Eye (tissue), 1 donor: ENCODE measurements at places on chromosomes 11 and 22.

DNA sequence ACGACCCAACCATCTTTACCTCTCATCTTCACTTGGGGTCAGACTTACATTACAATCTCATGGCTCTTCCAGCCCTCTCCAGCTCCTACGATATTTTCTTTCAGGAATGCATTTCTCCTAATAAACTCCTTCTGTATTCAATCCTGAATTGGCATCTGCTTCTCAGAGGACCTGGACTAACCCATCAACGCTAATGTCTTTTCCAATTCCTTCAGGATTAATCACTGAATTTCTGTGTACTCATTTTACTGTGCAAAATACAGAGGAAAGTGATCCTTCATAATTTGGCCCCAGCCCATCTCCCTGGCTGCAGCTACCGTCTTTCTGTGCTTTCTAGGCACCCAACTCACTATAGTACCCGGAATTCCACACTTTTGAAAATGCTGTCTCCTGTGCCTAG, 239.2 kb downstream of the METTL15 start:
- DNase-seq: no peak

DNA sequence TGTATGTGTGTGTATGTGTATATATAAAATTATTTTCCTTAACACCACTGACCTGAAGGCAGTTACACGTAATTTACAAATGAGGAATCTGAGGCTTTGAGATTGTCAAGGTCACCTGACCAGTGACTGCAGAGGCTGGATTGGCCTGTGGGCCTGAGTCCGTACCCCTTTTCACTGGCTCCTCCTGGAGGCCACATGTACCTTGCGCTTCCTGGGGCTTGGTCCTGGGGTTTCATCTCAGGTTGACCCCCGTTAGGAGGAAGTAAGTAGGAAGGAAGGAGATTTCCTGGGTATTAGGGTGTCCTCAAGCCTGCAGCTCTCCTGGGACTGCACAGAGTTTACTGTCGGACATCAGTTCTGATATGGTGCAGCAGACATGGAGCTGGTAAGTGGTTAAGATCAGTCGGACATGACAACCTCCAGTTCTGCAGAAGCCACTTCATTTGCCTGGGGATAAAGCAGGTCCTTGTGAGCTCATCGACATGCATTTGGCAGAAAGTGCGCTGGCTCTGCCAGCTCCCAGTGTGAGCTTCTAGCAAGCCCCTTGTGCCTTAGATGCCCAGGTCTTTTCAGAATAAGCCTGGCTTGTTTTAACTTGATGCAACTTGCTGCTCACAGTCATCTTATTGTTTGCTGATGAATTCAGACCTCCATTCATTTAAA, 36.6 kb downstream of the ST3GAL4 start:
- DNase-seq: no peak

GRCh38 chr22:40203572-40203971, 25.8 kb downstream of the TNRC6B start:
- no peak for DNase-seq

DNA sequence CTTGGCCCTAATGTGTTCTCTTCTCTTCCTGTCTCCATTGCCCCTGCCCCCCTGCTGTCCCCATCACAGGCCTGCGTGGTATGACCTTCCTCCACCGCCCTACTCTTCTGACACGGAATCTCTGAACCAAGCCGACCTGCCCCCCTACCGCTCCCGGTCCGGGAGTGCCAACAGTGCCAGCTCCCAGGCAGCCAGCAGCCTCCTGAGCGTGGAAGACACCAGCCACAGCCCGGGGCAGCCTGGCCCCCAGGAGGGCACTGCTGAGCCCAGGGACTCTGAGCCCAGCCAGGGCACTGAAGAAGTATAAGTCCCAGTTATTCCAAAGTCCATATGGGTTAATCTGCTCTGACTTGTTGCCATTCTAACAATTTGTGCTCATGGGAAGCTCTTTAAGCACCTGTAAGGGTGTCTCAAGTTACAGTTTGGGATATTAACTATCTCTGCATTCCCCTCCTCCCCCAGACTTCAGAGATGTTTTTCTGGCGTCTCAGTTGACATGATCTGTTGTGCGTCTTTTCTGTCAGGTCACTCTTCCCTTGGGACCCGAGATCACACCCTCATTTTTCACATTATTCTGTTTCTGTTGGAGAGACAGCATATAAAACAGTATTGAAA, 60.0 kb downstream of the COMMD9 start:
- no peak for DNase-seq

DNA sequence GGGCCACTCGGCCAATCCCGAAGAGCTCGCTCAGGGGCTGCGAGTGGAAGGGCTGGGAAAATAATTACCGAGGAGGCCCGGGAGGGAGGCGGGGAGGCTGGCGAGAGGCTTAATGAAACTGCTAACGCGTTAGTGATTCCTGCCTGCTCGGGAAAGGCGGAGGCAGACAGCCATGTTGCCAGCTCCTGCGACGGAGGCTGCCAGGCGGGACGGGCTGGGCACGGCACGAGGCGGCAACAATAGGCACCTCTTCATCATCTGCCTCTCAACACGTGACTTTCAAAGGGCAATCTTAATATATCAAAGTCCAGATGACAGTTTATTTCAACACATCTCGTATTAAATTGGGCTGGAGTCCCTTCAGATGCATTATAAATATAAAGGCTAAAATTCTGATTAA, 68.0 kb upstream of the TCF20 start:
- DNase-seq: no peak

DNA sequence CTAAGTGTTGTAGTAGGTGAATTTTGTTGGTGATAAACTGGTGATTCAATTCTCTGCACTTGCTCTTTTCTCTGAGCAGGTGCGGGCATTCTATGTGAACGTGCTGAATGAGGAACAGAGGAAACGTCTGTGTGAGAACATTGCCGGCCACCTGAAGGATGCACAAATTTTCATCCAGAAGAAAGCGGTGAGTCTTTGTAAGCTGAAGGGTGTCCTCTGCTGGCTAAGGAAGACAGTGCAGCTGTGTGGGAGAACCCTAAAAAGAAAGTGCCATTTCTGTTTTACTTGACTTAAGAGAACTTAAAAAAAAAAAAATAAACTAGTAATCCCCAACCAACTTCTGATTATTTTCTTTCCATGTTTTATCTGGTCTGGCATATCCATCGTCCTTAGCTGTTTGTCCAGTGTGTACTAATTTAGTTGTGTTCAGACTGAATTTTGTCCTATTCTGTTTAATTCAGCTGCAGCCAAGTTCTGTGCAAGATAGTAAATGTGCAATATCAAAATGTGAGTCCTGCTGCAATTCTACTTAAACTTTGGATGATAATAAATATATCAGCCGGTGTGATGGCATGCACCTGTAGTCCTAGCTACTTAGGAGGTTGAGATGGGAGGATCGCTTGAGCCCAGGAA, 29.6 kb downstream of the CAT start:
- DNase-seq: no peak

DNA sequence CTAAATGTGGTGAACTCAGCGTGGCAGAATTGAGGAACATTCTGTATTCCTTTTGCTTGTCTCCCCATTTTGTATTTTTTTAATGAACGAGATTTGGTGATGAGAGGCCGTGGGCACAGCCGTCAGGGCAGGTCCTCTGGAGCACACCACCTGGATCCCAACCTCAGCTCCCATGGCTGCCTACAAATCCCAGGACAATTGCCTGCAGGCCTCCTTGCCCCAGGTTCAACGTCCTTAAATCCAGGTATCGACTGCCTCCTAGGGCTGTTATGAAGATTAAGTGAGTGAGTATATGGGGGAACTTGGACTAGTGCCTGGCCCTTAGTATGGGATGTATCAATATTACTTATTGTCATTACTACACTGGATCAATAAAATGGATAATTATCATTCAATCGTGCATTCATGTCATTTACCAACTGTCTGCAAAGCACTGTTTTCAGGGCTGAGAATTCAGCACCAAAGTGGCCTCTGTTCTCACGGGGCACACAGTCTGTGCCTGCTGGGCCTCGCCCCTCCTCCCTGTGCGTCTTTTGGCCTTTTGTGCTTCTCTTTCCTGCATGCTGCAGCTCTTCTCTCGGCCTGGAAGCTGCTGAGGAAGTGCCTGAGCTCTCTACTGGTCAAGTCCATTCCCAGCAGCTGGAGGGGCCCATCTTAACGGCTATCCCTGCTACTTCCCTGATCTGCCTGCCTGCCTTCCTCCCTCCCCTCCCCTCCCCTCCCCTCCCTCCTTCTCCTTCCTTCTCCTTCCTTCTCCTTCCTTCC, 1343.7 kb downstream of the BRD1 start:
- no peak for DNase-seq

- no peak for DNase-seq
Measured at GRCh38 chr11:68927280-68928135, 23.8 kb downstream of the IGHMBP2 start.

GRCh38 chr22:29320546-29320945, 5.0 kb upstream of the RASL10A start:
- no peak for DNase-seq

DNA sequence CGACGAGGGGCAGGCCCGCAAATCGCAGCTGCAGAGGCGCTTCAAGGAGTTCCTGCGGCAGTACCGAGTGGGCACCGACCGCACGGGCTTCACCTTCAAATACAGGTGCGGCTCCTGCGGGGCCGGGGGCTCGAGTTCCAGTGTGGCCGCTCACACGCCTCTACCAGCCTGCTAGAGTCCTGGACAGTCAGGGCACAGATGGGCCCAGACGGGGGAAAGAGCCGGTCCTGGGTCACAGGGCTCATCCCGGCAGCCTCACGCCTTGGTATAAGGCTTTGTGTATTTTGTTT, 506 bp downstream of the MCM5 start:
- DNase-seq: no peak

DNA sequence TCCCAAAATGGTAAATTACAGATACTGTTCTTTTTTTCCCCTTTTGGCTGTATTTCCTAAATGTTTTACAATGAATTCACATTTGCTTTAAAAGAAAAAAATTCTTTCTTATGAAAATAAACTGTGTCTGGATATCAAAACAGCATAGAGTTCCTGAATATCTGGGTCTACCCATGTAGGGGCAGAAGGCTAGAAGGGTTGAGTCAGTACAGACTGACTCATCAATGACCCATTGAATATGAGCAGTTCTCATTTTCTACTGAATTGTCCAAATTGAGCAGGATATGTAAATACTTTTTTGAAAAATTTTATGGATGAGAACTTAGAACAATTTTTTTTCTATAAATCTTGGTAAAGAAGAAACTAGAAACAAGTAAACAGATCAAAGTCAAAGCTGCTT, 16.3 kb upstream of the C11orf87 start:
- DNase-seq: no peak

- no peak for DNase-seq
Measured at GRCh38 chr22:47172771-47173534, 410.5 kb downstream of the TBC1D22A start.

- DNase-seq: no peak
Measured at GRCh38 chr22:49247194-49247924, 580.3 kb downstream of the BRD1 start.

- no peak for DNase-seq
Measured at GRCh38 chr22:23530766-23531282, 49.3 kb downstream of the IGLL1 start.

GRCh38 chr22:40728731-40729189, 49.5 kb downstream of the MCHR1 start:
- DNase-seq: peak; percentile 43

DNA sequence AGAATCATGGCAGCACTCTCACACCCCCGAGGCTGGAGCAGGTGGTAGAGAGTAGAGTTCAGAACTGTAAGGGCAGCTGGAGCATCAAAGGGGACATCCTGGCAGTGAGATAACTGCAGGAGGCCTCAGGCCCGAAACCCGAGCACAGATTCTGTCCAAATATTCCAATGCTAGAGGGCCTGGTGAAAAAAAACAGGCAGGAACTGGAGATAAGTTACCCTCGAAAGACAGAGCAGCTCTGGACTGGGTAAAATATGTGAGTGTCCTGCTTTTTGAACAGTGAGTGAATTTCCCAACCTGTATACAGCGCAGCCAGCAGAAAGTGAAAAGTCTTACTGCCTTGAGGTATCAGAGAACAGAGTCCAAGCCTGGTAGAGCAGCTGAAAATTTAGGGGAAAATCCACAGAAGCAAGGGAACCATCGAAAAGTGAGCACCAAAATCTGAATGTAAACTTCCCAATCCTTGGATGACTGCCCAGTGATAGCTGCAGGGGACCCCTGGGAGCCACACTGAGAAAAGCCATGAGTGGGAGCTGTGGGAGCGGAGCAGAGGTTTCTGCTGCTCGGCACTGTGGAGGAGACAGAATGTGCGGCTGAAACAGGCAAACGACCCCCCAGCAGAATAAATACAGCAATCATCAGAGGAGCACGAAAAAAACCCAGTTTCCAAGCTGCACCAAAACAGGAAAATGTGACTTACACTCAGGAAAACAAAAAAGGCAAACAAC, 50.6 kb downstream of the WNT11 start:
- no peak for DNase-seq

GRCh38 chr11:116989184-116989583, 109.0 kb downstream of the SIK3 start:
- DNase-seq: no peak

GRCh38 chr11:103043826-103044678, 47.9 kb downstream of the DCUN1D5 start:
- DNase-seq: no peak

DNA sequence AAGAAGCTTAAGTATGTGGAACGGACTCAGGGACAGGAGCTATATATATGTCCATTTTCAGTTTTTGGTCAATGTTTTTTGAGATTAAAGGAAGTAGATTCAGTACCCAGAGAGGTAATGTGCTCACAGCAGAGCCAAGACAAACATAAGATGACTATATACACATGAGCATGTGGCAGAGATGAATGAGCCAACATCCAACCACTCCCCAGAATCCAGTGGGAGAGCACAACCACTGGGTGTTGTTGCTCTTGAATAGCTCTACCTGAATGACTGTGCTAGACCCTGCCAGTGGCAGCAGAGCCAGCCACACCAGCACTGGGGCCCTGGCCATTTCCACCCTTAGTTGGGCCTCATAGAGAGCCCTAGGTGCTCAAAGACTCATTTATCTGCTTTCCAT, 10.7 kb upstream of the SYTL2 start:
- no peak for DNase-seq

DNA sequence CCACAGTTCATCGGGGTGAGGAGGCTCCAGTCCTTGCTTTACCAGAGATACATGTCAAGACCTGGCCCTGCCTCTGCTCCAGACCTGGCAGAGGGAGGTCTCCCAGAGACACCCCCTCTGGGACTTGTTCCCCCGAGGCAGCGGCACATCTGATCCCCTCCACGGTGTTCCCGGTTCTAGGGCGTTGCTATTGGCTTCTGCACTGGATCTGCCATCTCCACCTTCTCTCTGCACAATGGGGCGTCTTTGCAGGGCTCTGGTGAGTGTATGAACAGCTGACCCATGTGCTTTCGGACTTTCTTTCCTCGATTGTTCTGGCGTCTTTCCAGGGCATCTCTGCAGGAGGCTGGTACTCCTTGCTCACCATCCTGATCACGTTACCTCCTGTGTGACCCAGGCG, 930.4 kb downstream of the TBC1D22A start:
- DNase-seq: no peak

- DNase-seq: no peak
Measured at GRCh38 chr22:44545773-44546172, 47.7 kb upstream of the RTL6 start.

GRCh38 chr11:97738751-97739150, 1282.0 kb upstream of the CNTN5 start:
- DNase-seq: no peak
